ENCODE measurements at places on chromosomes 12 and 14. TPM values are rescaled to one million over a fixed set of nuclear protein-coding genes. Genes with fewer than 3 reads are reported as not detected.

SLC35F4 gene
- total RNA-seq: not detected

ZNF605 gene
- total RNA-seq: 15.8 TPM

TAS2R7 gene
- not detected for total RNA-seq

KLRD1 gene
- total RNA-seq: 782 TPM

- no peaks in the 10 kb centered on the region for H3K27me3 ChIP-seq
- DNase-seq: no peak
- no peak overlapping the region for H3K4me3 ChIP-seq
- no peaks in the 10 kb centered on the region for H3K4me1 ChIP-seq
- no peak overlapping the region for H3K27ac ChIP-seq
Measured at GRCh38 chr14:83827383-83827782, 1702.6 kb upstream of the FLRT2 start.

GRCh38 chr12:50326590-50327284 is 43.4 kb upstream of the LIMA1 start:
- H3K27me3 ChIP-seq: no peaks in the 10 kb centered on the region
- H3K4me1 ChIP-seq: no peaks in the 10 kb centered on the region

GRCh38 chr14:23640524-23641141 is 4.5 kb downstream of the DHRS2 start:
- H3K27me3 ChIP-seq: no peaks in the 10 kb centered on the region
- no peak for DNase-seq
- H3K27ac ChIP-seq: no peak overlapping the region
- no peaks in the 10 kb centered on the region for H3K36me3 ChIP-seq

GRCh38 chr14:20836668-20837338 is 34.2 kb upstream of the RNASE1 start:
- DNase-seq: no peak
- no peaks in the 10 kb centered on the region for H3K27me3 ChIP-seq
- no peaks in the 10 kb centered on the region for H3K4me1 ChIP-seq
- no peaks in the 10 kb centered on the region for H3K36me3 ChIP-seq

- peaks cover 28% of the 10 kb centered on the region for H3K4me1 ChIP-seq
- no peaks in the 10 kb centered on the region for H3K36me3 ChIP-seq
- H3K4me3 ChIP-seq: peak overlapping the region; percentile 82
- no peak for DNase-seq
- H3K27ac ChIP-seq: no peak overlapping the region
- no peaks in the 10 kb centered on the region for H3K27me3 ChIP-seq
Measured at GRCh38 chr14:105094193-105094907, 29.1 kb upstream of the GPR132 start.
